CD8-positive, alpha-beta memory T cell (primary cell): ENCODE measurements at places on chromosomes 3 and 15.

DNA sequence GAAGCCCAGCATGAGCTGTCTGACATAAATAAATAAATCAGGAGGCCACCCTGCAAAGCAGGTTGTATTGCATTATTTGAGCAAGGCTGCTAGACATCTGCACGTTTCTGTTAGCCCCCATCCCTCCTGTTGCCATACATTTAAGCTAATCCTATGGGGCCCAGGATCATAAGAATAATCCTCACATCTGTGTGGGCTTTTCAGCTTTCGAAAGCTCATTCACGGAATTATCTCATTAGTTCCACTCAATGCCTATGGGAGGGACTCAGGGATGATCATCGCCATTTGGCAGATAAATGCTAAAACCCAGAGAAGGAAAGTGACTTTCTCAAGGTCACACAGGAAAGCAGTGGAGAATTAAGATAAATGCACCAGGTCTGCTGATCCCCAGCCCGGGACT, 123.4 kb downstream of the TLE3 start:
- DNase-seq: no peak

DNA sequence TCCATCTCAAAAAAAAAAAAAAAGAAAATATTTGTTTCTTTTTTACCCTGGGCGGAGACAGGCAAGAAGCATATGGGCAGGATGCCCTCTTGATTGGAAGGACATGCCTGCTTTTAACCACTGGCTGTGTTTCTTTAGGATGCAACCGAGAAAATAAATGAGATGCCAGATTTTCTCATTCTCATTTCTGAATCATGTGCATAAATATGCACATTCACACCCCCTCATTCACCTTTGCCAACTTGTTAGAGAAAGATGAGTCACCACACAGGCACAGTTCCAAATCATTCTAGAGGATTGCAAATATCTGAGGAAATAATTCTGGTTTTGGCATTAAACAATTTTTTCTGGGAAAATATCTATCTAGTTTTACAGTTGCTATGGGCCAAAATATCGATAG, 3.3 kb downstream of the LIPH start:
- no peak for DNase-seq

GRCh38 chr3:128763967-128764366, 38.0 kb downstream of the RAB7A start:
- DNase-seq: no peak

DNA sequence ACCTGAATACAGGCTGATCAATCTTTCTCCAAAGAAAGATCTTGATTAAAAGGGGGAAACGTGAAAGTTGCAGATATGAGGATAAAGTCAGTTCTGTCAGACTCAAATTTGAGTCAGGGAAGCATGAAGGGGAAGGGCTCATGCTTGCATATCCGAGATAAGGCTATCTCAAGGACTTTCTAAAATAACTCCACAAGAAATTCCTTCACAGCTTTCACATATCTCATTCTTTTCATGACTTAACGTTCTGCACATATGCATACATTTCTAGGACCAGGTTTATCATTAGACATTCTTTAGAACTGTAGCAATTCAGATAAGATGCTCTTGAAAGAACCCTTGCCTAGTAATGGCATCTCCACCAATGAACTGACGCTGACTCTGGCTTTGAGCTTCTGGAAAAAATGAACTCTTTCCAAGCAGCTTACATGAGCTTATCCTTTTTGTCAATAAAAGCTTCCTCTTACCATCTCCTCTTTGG, 15.9 kb downstream of the SH3GL3 start:
- DNase-seq: no peak

GRCh38 chr15:93587059-93587521, 498.1 kb upstream of the RGMA start:
- no peak for DNase-seq

DNA sequence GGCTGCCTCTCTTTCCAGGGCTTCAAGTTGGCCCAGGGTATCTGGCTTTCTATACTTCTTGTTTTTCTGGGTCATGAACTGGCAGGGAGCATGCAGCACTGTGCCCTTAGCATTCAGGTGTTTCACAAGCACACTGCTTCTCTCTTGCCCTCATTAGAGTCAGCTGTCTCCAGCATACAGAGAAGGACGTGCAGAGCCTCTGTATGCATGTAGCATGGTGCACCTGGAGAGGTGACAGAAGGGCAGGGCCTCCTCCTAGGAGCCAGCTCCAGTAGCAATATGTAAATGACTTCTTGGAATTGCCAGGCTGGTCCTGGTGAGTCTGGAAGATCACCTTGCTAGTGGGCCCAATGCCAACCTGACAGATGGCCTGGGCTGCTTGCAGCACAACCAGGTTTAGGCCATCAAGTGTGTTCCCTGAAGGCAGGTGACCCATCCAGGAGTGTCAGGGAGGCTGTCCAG, 44.8 kb upstream of the ATP2C1 start:
- no peak for DNase-seq

DNA sequence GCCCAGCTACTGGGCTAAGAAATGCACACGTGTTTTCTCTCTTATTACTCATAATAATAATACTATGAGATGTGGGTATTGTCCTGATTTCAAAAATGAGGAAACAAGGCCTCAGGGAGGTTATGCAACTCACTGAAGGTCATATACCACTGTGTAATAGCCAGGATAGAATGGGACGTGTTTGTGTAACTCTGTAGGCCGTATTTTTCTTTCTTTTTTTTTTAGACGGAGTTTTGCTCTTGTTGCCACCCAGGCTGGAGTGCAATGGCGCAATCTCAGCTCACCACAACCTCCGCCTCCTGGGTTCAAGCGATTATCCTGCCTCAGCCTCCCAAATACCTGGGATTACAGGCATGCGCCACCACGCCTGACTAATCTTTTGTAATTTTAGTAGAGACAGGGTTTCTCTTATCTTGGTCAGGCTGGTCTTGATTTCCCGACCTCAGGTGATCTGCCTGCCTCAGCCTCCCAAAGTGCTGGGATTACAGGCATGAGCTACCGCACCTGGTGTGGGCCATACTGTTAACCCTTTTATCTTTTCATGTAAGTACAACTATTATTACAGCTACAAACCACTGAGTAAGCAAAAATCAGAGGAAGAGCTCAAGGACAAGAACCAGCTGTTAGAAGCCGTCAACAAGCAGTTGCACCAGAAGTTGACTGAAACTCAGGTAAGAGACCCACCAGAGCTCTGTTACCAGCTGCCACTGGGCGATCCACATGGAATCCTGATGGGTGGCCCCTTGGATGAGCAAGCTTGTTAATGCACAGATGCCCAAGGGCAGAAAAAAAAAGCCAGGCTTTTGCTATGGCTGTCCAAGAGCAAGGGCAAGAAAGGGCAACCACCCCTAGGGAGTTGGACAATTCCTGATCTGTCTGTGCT, 6.7 kb downstream of the KNSTRN start:
- DNase-seq: no peak

DNA sequence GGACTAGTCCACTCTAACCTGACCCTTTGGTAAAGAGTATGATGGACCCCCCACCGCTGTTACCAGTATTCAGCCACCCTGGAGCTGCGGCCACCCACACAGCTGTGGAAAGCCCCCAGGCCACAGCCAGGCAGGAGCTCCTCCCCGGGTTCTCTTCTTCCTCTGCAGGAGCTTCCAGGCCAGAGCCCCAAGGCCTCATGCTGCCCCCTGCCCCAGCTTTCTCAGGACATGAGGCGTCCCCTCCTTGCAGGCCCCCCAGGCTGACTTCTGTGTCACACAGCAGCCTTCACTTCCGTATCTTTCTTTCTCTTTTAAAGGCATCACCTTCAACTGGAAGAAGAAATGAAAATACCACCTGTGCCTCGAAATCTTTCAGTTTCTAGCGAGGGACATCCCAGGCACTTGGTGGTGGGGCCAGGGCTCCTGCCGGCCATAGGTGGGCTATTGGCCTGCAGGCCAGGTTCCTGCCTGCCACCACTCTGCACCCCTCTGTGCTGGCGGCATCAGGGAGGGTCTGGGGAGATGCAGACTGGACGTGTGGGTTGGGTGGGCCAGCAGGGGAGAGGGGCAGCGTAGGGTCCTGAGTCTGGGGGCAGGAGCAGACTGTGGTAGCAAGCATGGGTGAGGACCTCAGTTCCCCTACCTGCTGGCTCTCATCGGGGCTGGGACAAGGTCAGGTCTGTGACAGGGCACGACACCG, 19.9 kb downstream of the KLF13 start:
- DNase-seq: no peak

DNA sequence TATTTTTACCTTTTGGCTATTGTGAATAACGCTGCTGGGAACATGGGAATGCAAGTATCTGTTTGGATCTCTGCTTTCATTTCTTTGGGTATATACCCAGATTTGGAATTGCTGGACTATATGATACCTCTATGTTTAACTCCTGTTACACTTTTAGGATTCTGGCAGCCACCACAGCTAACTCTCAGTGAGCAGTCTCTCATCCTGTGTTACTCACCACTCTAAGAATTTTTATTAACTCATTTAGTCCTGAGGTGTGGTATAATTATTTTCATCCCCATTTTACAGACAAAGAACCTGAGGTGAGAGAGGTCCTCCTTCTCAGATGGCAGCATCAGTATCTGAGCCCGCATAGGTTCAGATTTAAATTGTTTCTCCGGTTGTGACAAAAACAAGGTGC, 1.1 kb downstream of the SPATA12 start:
- no peak for DNase-seq

GRCh38 chr15:87349181-87349580, 907.4 kb downstream of the NTRK3 start:
- no peak for DNase-seq

DNA sequence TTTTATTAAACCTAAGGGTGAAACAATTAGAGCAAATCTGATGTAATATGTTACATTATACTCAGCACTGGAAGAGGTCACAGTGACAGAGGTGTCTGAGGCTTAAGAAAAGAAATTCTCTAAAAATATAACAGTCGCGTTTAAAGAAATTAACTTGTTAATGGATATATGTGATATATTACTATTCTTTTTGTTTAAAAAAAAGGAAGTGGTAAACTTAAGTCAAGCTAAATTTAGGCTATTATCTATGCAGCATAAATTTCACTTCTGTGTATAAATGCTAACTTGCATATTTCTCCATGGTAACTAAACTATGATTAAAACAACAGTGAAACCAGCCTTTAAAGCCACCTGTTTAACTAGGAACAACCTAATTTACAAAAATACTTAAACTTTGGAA, 191.3 kb downstream of the FOXP1 start:
- DNase-seq: no peak

- no peak for DNase-seq
Measured at GRCh38 chr3:169623971-169624370, 39.5 kb downstream of the MECOM start.

DNA sequence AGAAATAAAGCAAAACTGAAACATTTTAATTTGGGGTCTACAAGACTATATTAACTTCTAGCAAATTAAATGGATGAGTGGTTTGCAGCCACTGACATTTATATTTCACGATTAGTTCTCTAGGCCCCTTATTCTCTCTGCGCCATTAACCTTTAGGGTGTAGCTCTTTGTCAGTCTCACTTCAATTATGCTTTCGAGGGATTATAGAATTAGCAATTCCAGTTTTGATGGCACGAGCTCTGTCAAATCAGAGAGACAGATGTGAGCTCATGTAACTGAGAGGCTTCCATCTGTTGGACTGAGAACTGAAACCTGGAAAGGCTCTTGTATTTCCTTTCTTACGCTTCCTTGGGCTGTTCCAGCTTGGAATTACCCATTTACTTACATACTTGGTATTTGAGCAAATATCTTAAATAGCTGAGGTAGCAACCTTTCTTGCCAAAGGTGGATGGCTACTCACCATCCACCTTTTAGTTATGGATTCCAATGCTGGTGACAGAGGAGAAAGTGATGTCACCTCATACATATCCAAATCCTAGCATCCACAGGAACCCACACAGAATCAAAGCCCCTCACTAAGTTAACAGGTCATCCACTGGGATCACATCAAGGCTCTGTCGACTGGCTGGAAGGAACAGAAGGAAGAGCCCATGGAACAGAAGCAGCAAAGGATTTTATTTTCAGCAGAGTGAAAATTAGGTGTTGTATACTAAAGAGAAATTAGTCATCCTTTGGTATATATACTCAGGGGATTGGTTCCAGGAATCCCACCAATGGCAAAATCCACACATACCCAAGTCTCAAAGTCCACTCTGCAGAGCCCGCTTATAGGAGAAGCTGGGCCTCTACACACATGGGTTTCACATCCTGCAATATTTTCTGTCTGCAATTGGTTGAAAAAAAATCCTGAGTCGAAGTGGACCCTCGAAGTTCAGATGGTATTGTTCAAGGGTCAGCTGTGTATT, 20.8 kb downstream of the VGLL4 start:
- no peak for DNase-seq

DNA sequence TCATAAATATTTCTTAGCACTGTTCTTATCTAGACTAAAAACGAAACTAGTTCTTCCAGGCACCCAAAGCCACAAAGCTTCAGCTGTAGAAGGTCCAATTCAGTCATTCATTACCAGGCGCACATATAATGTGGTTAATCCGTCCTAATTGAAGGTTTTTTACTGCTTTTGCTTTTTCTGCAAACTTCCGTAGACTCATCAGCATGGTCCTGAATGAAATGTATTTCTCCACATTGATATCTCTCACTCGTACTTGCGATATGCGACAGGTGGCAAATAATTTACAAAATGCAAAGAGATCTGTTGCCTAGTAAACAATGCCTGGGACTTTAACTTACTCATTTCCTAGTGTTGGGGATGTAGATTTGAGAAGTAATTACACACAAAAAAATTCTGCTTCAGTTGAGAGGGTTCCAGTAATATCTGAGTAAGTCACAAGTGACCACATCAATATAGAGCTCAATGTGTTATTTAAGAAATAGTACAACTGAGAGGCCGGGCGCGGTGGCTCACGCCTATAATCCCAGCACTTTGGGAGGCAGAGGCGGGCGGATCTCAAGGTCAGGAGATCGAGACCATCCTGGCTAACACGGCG, 75.0 kb upstream of the MBNL1 start:
- DNase-seq: no peak

DNA sequence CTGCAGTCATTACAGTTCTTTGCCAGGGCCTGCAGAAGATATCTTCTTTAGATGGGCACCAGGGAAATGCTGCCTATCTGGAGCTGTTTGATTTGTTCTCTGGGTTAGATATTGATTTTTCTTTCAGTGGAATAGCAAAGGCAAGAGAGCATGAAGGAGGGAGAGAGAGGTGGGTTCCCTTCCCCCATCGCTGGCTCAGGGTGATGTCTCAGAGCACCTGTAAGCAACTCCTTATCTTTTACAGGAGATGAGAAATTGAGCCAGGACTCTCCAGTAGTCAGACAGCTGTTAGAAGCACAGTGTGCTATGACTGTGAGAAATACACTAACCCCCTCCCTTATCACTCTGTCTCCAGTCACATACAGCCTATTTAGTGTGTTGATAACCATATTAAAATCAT, 89.3 kb upstream of the SLC24A5 start:
- DNase-seq: no peak

DNA sequence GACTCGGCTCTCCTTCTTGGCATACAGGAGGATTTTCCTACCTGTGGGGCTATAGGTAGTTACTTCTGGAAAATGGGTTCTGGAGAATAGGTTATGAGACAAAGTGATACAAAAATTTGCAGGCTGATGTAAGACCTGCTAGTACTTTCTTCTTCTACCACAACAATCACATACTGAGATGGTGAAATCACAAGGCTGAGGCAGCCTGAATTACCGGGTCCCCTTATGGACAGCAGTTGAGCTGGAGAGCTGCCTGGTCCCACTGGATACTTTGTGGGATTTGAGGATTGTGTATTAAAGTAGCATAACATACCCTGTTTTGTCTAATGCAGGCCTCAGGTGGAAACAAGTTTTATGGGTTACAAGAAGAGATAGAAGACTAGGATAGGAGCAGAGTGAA, 86.5 kb upstream of the FAM98B start:
- no peak for DNase-seq
